Fibroblast of gingiva (primary cell): ENCODE measurements at places on chromosomes 1 and 21.
A peak's percentile ranks its signal among the peaks of the same experiment; 100 is the strongest.

- no peak for DNase-seq
Measured at GRCh38 chr1:71647513-71648300, 566.9 kb upstream of the ZRANB2 start.

DNA sequence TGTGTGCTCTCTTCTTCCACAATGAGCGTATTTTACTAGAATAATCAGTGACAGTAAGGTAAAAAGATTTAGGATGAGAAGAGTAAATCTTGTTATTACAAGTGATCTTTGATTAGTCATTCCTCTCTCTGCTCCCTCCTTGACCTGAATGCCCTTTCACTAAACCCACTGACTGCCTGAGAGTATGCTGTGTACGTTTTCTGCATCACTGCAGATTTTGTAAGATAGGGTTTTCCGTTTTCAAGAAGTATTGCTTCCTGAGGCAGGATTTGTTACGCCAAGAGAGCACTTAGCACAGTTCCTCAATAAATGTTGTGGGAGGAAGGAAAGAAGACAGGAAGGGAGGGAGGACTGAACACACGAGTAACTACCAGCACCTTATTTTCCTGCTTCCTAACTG, 7.7 kb upstream of the LAMB3 start:
- DNase-seq: no peak

DNA sequence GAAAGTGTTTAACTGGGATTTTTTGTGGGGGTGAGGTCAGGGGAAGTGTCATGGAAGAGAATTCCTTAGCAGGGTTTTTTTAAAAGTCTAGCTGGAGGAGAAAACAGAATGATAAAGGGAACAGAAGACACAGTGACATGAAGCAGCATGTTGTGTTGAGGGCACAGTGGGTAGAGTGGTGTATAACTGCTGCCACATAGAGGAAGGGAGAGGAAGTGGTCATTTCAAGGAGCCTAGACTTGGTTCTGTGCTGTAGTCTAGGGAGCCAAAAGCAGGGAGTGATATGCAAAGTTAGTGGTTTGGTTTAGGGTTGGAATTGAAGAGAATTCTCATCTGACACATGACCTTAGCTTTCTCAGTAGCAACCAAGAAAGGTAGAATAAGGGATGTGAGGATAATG, 10.2 kb downstream of the EEIG2 start:
- DNase-seq: no peak

- DNase-seq: no peak
Measured at GRCh38 chr1:41840592-41841246, 78.0 kb downstream of the HIVEP3 start.

- no peak for DNase-seq
Measured at GRCh38 chr1:83131692-83131955, 867.3 kb downstream of the TTLL7 start.

GRCh38 chr1:224488806-224489499, 54.4 kb upstream of the WDR26 start:
- no peak for DNase-seq

- DNase-seq: peak; percentile 51
Measured at GRCh38 chr1:173341307-173341706, 134.2 kb upstream of the TNFSF4 start.

- DNase-seq: peak; percentile 93
Measured at GRCh38 chr1:89974696-89975470, 20.0 kb upstream of the ZNF326 start.

- DNase-seq: no peak
Measured at GRCh38 chr1:220219136-220219442, 53.2 kb downstream of the RAB3GAP2 start.

- no peak for DNase-seq
Measured at GRCh38 chr1:187033693-187034390, 205.1 kb downstream of the PLA2G4A start.

DNA sequence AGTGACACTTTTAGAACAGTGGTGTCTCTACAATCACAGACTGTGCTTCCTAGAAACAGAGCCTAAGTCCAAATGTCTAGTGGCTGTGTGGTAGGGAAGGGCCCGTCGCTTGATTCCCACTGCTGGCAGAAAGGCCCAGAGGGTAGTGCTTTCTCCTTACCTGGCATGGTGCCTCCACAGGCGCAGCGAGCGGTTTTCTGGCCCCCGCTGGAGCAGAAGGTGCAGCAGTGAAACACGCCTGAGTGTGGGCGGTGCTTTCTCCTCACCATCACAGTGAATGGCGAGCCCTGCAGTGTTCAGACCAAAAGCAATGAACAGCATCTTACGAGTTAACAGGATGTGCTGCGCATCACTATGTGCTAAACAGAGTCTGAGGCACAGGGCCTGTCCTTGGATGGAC, 8.3 kb downstream of the TRIM45 start:
- DNase-seq: no peak

DNA sequence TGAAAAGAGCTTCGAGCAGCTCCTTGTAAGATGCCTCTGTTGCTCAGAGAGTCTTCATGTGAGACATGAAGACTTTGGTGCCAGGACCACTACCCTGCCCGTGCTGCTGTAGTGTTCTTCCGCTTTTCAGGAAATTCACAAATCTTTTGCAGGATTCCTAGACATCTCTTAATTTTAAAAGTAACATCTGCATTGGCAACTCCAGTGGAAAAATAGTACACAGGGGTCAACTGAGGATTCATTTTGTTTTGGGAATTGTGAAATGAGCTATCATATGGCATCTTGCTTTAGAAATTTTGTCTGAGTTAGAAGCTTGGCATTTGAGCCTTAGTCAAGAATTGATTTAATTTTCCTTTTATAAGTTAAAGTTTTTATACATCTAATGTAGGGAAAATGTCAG, 7.2 kb downstream of the PRDM2 start:
- peak; percentile 78 for DNase-seq

GRCh38 chr1:205972081-205972480, 28.8 kb upstream of the SLC26A9 start:
- DNase-seq: no peak

- DNase-seq: no peak
Measured at GRCh38 chr1:9751971-9752370, 71.8 kb downstream of the CLSTN1 start.

DNA sequence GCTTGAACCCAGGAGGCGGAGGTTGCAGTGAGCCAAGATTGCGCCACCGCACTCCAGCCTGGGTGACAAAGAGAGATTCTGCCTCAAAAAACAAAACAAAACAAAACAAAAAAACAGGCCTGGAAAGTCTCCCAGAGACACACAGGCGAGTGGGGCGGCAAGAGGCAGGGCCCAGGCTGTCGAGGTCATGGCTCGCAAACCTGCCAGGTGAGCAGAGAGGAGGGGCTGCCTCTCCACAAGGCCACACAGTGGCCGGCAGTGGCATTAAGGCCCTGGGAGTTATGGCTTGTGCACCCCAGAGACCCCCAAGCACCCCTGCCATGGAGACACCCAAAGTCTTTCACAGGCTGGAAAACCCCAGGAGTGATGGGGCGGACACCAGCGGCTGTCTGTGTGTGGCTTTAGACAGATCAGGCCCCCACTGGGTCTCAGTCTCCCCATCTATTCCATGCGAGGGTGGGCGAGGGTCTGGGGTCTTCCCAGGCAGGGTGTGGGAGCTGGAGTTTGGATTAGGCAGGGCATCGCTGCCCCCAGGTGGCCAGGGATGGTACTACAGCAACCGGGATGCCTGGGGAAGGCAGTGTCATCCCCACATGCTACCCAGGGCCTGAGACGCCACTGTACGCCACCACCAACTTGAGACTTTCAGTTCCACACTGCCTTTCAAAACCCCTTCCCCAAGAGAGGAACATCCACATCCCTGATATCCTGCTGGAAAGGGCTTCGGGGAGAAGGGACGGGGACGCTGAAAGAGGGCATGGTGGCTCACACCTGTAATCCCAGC, 7.3 kb upstream of the CTRC start:
- peak; percentile 24 for DNase-seq

DNA sequence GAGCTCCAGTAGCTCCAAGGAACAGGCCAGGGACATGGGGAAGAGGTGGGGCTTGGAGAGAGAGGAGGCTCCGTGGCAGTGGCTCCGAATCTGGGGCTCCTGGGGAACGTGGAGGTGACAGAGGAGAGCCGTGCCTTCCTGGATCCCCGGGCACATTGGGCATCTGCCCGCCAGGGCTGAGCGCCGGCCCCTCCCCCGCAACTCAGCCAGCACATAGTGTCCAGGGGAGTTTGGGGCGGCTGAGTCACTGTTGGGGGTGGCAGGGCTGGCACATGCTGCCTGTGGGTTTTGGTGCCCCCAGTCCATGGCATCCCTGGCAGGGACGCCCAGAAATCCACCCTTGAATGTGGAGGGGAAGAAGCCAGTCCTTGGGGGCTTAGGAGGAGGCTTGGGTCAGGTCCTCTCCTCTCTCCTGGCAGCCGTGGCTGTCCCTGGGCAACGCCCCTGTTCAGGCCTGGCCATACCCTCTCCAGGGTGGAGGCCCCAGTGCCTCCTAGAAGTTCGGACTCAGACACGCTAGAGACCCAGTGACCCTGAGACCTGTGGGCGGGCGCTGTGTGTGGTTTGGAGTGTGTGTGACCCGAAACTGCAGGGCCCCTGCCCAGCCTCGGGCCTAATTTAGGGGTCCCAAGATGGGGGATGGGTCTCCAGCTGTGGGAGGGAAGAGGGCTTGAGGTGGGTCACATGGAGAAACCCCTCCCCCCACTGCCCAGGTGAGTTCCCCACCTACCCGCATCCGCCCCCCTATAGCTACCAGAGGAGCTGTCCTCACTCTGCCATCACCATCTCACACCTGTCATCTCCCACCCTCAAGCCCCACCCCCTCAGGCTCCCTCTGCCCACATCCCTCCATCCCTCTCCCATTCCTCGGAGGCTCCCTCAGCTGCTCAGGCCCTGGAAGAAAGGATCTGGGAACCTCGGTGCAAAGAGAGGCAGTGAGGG, 1.6 kb downstream of the HSPB7 start:
- peak; percentile 26 for DNase-seq

DNA sequence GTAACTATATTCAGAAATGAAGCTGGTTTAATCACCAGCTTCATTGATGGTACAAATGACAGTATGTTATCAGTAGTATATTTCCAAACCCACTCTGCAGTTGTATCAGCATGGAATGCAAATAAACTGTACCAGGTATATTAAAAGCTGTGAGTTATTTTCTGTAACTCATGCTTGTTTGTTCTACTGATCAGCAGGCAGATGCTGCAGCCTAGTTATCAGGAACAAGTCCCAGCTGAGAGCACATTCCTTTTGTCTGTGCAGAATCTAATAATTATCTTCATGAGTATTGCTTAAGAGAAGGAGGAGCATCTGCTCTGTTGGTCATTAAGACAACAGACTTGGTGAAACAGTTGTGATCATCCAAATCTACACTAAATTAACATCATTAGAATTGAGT, 1331.1 kb downstream of the MRPL39 start:
- no peak for DNase-seq

DNA sequence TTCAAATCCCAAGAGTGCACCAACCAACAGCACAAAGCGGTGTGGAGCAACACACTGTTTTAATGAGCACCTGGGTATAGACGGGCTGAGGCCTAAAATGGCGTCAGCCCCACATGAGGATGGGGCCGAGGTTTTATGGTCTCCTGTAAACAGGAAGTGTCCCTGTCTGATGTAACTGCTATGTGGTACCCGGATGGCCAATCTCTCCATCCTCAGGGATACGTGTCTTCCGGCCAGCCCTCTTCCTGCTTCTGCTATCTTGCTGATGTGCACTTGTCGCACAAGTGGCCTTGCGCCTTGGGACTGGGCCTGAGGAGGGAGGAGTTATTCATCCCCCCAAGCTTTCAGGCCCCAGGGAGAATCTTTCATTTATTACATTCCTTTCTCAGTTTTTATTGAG, 73.5 kb downstream of the CNST start:
- no peak for DNase-seq

GRCh38 chr1:177411381-177411780, 240.6 kb downstream of the BRINP2 start:
- DNase-seq: no peak

GRCh38 chr1:156461781-156462647, 38.6 kb downstream of the MEF2D start:
- DNase-seq: no peak

DNA sequence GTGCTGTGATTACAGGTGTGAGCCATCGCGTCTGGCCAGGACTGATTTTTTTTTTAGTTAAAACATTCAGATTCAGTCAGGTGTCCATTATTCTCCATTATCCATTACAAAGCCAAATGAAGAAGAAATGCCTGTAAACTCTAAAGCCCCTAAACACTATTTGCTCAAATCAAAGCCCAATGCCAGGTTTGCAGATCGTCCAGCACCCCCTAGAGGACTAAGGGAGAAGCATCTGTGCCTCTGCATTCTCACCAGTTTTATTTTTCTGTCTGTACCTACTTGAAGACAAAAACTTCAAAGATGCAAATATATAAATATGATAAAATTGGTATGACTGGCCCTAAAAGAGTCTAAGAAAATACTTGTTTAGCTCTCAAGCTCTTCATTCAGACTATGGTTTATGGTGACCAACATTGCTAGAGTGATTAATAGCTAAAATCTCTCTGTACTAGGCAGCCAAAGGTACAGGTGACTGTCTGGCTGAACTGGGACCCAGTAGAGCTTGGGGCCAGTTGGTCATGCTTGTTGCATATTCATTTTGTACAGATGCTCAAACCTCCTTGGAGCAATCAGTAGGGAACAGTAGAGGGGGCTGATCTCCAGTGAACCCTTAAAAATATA, 138.4 kb downstream of the SYT2 start:
- DNase-seq: peak; percentile 27

- no peak for DNase-seq
Measured at GRCh38 chr1:202046748-202047708, 36.6 kb downstream of the ELF3 start.

GRCh38 chr1:162353078-162353477, 23.6 kb downstream of the SPATA46 start:
- DNase-seq: no peak

DNA sequence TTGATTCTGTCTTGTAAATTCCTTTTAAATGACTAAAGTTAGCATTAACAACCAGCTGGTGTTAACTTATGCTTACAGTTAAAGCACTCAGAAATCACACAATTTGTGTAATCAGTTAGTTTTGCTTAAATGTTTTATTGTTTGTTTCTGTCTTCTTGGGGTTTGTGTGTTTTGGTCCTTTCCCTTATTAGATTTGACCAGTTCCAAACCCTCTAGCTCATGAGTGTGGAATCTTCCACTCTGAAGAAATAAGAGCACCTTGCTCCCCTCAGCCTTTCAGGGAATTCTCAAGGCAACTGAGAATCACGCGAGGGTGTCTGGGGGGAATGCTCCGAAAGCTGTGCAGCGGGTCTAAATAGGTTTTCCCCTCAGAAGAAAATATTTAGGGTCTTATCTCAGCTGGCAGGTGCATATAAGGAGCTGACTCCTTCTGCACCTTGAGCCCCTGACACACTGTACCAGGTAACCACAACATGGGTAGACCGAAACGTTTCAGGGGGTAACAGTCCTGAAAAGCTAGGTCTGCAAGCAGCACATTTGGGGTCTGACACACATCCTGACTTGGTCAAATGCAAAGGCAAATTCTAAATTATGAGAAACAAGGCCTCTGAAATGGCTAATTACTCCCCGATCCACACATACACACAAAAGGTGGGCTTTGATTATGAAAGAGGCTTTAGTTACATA, 188.1 kb upstream of the ETV3 start:
- DNase-seq: no peak

- DNase-seq: peak; percentile 29
Measured at GRCh38 chr1:39973503-39974135, 18.7 kb downstream of the MFSD2A start.
